ENCODE measurements at places on chromosomes 16 and 17. TPM values are rescaled to one million over a fixed set of nuclear protein-coding genes. Genes with fewer than 3 reads are reported as not detected.

GRCh38 chr17:39277110-39277509, 51.4 kb upstream of the STAC2 start:
- no peak for DNase-seq

- peak; percentile 80 for DNase-seq
Observed at GRCh38 chr17:64694207-64694606, 32.1 kb upstream of the SMURF2 start.

DNA sequence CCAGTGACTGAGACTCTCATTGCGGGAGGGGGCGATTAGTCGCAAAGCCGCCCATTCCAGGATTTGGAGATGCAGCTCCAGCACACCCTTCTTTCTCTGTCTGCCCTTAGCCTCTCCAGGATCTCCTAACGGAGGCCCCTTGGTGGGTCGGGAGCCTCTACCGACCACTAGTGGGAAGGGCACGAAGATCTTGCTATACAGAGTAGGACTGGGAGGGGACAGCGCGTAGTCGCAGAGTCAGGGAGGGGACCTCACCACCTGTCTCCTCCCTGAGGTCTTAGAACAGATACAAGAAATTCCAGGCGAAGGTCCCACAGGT, 588 bp upstream of the SMTNL2 start:
- no peak for DNase-seq

- DNase-seq: no peak
Observed at GRCh38 chr16:82300374-82300951, 130.4 kb upstream of the MPHOSPH6 start.

DNA sequence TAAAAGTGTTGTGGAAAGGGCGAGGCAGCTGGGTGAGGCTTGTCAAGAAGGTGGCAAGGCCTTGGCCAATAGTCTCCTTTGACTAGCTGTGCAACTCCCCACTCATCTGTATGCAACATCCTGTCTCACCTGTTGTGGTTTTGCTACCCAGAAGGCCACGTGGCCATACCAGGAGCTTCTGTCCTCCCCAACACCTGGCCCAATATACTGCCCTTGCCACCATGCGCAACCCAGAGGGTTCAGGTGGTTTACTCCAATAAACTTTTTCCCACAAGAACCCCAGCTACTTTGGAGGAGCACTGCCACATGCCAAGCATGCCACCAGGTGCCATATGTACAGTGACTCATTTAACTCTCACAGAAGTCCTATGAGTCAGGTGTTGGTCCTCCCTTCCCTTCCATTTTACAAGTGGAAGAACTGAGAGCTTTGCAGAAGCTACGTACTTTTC, 10.2 kb downstream of the MYO19 start:
- no peak for DNase-seq

DNA sequence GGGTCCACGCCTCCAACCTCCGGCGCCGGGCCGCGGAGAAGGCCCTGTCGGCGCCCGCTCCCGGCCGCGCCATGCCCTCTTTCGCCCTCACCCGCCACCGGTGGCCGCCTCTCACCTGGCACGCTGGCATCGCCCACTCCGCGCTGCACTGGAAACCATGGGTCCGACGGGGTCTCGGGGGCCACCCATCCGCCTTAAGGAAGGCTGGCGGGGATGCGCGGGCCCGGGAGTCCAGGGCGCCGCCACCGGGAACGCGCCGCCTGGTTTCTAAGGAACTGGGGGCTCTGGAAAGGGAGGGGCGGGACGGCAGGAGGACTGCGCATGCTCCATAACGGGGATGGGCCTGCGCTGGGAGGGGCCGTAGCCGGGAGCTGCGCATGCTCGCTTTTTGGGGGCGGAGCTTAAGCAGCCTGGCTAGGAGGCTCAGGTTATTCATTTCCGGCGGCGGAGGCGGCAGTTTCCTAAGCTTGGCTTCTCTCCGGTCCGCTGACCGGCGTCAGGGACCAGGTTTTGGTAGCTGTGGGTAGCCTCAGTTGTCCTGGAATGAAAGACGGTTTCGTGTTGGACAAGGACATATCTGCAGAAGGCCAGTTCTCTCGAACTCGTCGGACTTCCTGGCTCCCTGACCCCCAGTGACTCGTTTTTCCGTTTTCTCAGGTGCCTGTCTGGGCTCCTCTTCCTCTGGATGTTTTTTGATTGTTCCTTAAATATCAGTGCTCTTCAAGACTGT, at the start of gene GFOD2:
TSS of gene GFOD2 (minus strand) at position 269 of the 730 bp plus-strand sequence. CDS start 33,601 bp downstream, outside the sequence.
- peak; percentile 97 for DNase-seq

GRCh38 chr17:34366529-34367107, 3.6 kb upstream of the CCL1 start:
- DNase-seq: no peak

GRCh38 chr17:18862011-18862410, 4.1 kb downstream of the PRPSAP2 start:
- DNase-seq: no peak

DNA sequence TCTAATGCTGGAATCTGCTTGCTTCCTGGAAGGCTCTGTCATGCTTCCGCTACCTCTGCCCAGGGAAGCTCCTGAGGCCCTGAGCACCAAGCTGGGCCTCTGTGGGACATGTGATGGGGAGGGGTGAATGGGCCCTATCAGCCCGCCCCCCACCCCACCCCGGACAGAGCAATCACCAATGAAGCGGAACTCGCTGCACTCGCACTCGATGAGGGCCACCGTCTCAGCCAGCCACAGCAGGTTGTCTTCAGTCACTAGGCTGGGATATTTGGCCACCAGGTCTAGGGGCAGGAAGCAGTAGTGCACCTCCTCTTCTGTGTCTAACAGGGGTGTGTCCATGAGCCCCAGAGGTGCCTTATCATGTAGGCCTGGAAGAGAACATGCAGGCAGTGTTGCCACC, 23.6 kb downstream of the KCTD19 start:
- DNase-seq: no peak

DNA sequence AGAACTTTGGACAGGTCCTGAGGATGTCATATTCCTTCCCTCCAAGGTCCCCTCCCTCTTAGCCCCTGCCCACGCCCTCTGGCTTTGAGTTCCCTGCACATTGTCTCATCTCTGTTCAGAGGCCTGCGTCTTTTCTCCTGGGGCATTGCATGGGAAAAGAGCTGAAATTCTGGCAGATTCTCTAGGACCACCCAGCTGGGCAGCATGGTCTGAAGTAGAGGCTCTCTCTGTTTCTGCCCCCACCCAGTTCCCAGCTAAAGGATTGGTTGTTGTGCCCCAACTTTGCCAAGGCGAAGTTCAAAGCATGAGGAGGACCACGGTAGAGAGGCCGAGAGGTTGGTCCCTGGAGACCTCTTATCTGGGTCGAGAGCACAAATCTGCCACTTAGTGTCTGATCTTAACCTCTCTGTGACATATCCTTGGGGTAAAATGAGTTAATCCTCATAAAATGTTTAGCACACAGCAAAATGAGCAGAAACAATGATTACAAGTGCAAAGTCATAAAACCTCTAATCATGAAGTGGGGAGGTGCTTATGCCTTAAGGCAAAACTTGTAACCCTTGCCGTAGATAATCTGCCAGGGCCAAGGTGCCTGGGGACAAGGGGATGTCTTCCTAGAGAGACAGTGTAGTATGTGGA, 2.4 kb downstream of the ABAT start:
- no peak for DNase-seq

DNA sequence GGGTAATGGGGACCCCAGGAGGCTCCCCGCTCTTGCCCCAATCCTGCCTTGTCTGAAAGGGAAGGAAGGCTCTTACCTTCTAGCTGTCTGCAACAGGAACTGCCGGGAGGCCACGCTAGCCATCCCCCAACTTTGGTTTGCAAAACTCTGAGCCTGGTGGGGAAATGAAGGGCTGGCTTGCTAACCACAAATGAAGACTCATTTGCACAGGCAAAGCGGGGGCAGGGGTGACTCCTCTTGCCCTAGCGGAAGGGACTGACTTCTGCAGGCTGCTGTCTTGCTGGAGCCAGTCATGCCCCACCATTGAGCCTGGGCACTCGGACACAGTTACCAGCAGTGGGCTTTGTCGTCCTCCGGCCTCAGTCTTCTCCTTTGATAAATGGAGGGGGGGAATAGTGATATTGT, 52.6 kb downstream of the PLCG2 start:
- peak; percentile 54 for DNase-seq

GRCh38 chr16:57373117-57373947, 1.0 kb downstream of the CX3CL1 start:
- no peak for DNase-seq

DNA sequence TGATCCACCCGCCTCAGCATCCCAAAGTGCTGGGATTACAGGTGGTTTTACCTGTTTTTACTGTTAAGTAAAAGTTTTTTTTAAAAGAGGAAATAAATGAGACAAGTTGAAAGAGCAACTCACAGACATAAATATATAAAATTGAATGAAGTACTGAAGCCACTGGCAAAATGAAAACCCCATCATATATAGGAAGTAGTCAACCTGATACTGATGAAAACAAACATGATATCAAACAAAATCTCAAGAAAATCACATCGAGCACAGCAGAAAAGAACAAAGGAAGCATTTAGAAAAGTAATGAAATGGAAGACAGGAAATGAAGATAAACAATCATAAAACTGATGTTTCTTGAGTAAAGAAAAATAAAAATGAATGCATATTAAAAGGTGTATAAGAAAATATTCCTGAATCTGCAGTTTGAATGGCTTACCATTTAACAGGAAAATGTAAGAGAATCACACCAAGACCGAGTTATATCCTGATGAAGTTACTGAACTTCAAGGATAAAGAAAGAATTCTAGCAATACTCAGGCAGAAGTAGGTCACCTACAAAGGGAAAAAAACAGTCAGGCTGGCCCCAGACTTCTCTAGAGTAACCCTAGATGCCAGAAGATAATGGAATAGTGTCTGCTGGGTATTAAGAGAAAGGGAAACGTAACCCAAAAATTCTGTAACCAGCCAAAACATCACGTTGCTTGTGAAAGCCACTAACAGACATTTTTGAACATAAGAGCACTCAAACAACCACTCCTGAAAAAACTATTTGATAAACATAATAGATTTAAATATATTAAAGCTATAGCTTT, 31.5 kb downstream of the UBE2G1 start:
- no peak for DNase-seq

DNA sequence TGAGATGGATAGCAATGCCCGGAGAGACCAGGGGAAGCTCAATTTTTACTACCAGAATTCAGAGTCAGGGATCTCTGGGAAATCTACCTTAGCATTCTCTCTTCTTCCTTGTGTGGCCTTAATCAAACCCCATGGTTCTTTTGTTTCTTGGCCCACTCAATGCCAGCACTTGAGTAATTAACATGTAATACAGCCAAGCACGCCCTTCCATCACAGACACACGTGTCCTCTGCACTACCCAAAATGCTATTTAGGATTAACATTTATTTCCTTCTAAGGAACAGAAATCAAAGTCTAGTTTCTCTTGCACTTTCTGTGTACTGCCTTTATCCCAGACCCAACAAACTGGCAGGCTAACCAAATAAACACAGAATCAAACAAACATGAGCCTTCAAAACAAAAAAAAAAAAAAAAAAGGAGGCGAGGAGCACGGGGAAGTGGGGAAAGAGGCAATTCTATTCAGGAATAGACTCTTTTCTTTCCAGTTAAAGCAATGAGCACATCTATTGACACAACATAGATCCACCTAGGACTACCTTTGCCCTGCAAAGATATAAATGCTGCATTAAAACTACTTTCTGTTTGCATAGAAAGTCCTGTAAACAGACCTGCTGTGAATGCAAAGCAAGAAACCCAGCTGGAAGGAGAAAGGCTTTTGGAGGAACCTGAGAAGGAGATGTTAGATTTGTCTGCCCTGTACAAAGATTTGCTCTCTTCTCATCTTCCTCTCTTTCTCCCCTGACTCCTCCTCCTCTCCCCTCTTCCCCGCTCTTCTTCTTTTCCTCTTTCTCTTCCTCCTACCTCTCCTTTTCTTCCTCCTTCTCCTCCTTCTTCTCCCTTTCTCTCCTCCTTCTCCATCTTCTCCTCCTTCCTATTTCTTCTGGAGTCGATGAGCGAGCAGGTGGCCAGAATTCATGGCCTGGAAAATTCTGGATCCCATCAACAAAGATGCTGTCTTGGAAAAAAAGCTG, 294.4 kb downstream of the NPIPA8 start:
- DNase-seq: no peak

DNA sequence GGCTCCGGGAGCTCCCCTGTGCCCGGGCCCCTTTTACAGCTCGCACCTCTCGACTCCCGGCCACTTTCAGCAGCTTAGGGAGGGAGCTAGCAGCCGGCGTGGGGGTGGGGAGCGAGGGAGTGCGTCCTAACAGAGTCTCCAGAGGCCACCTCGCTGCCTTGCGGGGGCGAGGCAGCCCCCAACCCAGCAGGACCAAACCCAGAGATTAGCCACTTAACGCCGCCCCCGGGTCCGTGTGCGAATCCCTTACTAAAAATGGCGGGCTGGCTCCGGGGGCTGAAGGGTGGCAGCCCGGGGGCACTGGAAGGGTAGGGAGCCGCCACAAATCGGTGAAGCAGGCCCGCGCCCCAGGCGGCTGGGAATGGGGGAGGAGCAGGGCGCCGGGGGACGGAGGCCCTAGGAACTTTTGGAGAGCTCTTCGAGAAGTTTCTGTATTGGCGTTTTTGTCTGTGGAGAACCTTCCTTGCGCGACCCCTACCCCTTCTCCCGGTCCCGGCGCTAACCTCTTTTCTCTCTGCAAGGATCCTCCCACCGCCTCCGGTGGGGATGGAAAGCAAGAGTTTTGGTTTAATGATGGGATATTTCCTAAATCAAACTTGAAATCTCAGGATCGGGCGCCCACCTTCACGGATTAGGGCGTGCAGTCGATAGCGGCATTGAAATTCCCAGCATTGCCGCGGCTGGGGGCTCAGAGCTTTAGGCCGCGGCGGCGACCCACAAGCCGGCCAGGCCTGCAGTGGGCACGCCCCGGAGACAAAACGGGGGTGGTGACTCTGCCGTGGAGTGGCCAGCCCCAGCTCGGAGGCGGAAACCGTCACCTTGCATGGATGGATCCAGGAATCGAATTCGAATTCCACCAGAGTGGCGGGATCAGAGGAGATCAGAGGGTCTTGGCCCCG, 793 bp upstream of the IRX3 start:
- peak; percentile 64 for DNase-seq

The PRDM7 gene
- not detected for total RNA-seq

The RILP gene
- total RNA-seq: 44.5 TPM

The GAS7 gene
- total RNA-seq: 119 TPM

The CCL1 gene
- total RNA-seq: not detected

The GNAO1 gene
- total RNA-seq: 92.9 TPM

The CD79B gene
- 4.8 TPM for total RNA-seq

The ZPBP2 gene
- total RNA-seq: not detected

The RCVRN gene
- total RNA-seq: 0.47 TPM
